ENCODE measurements at places on chromosomes 2 and 18.

- DNase-seq: no peak
These were observed 198.2 kb downstream of the PARD3B start for GRCh38 chr2:204743393-204743960.

DNA sequence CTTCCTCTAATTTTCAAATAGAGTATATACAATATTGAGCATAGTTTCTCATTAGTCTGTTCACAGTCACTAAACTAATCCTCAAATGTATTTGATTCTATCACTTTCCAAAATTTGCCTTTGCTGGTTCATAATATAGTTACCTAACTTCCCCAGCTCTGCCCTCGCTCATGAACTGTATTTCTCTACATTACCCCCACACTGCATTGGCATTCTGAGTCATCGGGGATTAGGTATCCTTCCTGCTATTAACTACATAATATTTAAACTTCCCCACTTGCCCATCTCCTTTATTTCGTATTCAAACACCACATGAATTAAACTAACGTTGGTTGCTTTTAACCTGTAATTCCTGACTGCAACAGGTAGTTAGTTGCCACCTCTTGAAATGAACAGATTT, 14.8 kb upstream of the CLASP1 start:
- DNase-seq: no peak

GRCh38 chr2:24362253-24362652, 1.9 kb upstream of the ITSN2 start:
- DNase-seq: no peak

DNA sequence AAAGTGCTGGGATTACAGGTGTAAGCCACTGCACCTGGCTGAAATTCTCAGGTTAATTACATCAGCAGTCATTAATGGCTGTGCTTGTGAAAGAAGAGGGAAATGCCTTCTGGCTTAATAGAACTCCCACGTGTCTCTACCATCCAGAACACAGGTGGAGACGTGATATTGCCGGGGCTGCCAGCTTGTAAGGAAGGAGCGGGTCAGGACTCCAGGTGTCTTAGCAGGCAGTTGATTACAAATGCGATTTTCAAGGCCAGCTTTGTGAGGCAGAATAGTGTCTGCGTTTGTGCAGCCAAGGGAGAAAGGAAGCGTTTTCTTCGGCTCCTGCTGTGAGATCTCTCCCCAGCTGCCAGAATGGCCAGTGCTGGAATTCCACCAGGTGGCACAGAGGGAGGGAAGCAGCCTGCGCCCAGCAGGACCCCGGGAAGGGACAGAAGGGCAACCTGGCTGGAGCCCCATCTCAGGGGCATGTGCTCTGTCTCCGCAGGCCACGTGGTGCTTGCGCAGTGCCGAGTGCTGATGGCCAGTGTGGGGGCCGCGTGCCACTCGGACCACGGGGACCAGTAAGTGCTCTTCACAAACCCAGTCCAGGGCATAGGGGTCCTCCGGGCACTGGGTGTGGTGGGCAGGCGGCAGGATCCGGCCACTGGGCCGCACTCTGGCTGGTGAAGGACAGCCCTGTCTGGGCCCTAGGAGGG, 3.7 kb upstream of the ESPNL start:
- DNase-seq: no peak

DNA sequence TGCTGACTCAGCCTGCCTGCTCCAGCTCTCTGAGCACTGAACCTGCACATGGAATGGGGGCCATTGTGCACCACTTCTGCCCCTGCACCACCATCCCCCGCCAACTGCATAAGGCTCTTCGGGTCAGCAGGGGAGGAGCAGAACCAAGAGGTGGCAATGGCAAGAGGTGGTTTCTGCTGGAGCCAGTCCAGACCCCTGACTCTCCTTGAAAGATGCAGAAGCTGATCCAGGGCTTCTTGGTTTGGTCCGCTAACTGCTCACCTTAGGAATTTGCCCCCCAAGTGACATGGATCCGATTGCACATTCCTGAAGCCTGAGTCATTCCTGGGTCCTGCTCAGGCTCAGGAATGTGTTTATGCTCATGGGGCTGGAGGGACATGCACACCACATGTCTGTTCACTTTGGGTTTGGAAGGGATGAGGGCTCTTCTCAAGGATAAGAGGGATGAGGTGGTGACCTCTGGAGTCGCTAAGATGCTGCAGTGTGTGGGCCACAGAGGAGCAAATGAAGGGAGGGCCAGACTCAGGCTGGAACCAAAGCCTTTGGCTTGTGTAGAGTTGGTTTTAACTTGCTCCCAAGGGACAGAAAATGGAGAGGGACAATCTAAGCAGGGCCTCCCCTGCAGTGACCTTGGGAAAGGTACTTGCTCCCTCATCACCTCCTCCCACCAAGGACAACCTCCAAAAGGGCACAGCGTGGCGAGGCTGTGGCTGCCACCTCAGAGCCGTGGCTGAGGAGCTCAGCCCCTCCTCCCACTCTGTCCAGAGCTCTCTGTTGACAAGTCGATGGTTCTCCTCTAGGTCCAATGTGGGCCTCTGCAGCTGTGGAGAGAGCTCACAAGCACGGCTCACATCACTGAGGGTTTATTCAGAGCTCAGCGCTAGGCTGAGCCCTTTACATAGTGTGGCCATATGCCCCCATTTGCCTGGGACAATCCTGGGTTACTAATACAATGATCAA, 66.2 kb downstream of the HS1BP3 start:
- peak; percentile 97 for DNase-seq

DNA sequence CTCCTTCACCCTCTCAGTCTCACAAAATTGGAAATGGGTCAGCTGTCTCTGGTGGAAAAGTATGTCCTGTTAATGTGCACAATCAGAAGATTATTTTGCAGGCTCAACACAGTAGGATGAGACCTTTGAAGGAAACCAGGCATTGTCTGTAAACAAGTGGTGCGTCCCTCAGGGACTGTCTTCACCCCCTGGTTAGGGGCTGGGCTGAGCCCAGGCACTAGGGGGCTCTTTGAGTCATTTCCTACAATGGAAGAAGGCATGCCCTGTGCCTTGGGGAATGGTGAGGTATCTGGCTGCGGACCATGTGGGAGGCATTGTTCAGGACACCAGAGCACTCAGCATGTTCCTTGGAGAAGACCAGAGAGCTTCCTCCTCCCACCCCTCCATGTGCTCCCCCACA, 26.8 kb downstream of the PKDCC start:
- no peak for DNase-seq

DNA sequence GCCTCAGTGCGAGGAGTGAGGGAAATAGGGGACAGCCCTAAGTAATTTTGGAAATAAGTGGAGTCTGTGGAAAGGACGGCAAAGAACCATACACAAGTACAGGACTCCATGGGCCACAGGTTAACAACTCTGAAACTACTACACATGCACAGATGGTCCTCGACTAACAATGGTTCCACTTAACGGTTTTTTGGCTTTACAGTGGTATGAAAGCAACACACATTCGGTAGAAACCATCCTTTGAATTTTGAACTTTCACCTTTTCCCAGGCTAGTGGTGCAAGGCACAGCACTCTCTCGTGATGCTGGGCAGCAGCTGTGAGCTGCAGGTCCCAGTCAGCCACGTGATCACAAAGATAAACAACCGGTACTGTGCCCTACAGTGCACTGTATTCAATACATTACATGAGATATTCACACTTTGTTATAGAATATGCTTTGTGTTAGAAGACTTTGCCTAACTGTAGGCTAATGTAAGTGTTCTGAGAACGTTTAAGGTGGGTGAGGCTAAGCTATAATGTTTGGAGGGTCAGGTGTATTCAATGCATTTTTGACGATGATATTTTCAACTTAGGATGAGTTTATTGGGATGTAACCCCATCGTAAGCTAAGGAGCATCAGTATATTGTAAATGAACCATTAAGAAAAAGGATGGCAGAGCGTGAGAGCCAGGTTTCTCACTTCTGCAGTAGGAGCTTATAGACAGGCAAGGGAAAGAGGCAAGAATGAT, 44.6 kb downstream of the TBC1D8 start:
- no peak for DNase-seq

GRCh38 chr2:70904371-70905216, 31.1 kb upstream of the ATP6V1B1 start:
- DNase-seq: no peak

GRCh38 chr2:235390816-235391194, 103.0 kb upstream of the AGAP1 start:
- no peak for DNase-seq

DNA sequence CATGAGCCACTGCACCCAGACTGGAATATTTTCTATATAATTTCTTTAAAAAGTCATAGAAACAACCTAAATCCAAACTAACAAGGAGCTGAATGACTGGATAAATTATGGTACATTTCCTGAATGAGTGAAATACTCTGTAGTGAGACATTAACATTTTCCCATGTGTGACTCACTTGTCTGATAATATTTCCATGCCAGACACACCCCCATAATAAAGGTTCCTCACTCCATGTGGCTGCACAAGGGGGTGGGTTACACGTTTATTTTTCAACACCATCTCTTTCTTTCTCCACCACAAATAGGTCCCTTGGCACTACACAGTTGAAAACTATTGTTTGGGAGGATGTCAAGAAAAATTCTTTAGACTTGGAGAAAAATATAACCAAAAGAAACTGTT, 266.3 kb upstream of the LYPD1 start:
- no peak for DNase-seq

- no peak for DNase-seq
These were observed 210.7 kb downstream of the RND3 start for GRCh38 chr2:150276737-150277136.

DNA sequence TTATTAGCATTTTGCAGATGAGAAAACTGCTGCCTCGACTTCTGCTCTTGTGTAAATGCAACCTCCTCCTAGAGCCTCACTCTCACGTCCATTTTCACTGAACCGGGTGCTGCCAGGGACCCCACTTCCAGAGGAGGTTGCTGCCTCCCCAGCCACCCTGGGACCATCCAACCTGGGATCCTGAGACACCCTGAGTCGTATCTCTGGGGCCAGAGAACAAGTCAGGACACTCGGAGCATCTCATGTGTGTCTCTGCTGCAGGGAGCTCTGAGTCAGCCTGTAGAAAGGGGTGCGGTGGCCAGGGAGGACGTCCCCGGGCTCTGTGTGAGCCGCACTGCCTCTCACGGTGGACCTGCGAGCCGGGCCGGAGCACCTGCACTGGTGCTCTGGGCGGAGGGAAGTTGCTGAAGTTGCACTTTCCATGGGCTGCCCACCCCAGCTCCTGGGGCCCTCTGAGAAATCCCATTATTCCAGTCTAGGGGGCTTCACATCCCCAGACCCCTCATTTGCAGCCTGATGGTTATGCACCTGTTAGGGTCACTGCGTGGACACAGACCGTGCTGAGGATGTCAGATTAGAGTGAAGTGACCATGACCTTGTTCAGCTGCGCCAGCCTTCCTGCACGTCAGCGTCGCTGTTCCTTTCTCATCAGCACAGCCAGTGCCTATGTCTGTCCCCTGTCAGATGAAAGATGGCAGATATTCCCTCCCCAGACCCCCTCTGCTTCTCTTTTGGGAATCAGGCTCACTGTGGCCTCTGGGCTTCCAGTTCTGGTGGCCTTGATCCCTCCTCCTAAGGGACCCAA, 230.4 kb downstream of the KLHL29 start:
- no peak for DNase-seq

DNA sequence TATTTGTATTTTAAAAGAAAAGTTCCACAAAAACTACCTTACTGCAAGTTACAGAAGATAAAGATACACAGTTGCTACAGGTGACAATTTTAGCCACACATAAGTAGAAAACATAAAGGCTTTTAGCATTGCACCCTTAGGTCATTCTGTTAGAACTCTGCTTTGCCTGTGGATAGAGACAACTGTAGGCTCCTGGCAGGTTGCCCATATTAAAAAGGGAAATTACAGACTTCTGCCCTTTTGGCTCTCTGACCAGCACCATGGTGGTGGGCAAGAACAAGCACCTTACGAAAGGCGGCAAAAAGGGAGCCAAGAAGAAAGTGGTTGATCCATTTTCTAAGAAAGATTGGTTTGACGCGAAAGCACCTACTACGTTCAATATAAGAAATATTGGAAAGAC, 223.3 kb downstream of the MC4R start:
- no peak for DNase-seq

DNA sequence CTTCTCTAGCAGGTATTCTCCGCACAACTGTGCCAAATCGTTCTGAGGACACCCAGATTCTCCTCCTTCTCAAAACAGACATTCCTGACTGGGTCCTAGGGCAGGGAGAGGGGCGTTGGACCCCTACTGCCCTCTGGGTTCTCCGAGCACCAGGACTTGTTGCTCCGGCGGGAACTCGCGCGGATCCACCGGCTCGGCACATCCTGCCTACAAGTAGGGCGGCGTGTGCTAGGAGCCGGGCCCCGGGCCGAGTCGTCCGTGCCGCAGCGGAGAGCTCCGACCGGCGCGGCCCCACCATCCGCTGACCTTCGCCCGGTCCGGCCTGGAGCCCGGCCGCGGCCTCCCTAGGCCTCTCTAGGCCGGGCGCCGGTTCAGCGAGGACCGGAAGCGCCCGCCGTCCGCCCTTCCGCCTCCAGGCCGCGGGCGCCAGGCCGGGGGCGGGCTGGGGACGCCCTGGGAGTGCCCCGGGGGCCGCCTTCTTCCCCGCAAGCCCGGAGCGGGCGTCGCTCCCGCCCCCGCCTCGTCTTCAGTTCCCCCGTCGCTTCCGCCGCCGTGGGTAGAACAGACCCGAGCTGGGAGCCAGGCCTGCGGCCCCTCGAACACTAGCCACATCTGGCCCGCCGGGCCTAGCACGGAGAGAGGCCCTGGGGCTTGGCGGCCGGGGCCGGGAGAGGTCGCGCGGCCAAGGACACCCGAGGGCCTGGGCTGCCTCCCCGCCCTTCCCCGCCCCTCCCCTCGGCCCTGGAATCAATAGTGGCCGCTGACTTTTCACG, 7.6 kb upstream of the ONECUT2 start:
- DNase-seq: no peak

GRCh38 chr2:160538559-160539355, 45.1 kb upstream of the RBMS1 start:
- no peak for DNase-seq

- DNase-seq: no peak
These were observed 12.5 kb downstream of the HDLBP start for GRCh38 chr2:241302759-241303651.

DNA sequence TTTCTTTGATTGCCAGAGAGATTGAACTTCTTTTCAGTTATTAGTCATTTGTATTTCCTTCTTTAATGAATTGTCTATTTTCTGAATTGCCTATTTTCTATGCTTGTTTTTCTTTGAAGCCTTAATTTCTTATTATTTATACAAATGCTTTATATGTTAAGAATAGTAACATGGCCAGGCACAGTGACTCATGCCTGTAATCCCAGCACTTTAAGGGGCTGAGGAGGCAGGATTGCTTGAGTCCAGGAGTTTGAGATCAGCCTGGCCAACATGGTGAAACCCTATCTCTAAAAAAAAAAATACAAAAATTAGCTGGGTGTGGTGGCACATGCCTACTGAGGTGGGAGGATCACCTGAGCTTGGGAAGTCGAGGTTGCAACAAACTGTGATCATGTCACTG, 4.7 kb upstream of the RAB11FIP5 start:
- DNase-seq: no peak

GRCh38 chr2:183248866-183249567, 124.8 kb downstream of the NUP35 start:
- peak; percentile 11 for DNase-seq

DNA sequence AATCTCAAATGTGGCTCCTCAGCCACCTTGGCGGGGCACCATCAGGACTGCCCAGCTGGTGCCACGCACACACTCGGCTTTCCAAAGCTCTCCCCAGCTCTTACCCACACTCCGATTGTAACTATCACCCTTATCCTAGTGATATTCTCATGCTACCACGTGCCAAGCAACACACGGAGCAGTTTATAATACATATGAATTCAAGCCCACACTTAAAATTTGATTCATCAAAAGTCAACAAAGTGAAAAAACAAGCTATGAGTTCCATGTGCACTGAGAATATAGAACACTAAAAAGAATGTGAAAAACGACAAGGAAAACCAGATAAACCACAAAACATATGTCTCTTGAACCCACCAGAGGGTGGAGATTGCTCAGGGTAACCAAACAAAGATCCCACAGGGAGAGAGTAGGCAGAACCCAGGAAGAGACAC, 31.6 kb downstream of the LONRF2 start:
- DNase-seq: no peak

Measured in NT2/D1 (cell line).